ENCODE measurements at places on chromosomes 3 and 15. TPM values are rescaled to one million over a fixed set of nuclear protein-coding genes. Genes with fewer than 3 reads are reported as not detected.

DNA sequence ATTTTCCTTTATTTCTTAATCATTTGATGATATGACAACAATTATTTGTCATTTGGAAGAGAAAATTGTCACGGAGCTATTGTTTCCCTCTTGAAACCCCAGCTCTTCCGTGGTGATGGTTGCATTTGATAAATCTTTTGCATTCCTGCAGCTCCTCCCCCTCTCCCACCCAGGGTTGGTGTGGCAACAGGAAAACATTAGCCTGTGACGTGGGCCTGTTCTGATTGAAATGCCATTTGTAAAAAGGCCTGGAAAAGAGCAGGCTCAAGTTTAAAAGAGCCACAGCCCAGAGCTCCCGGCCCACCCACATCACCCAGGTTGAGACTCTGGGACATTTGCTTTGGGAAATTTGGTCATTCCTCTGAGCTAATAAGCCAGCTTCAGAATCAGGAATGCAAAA is 282.5 kb downstream of the RPLP1 start:
- DNase-seq: no peak

- no peak for DNase-seq
These were observed 4.8 kb downstream of the SCG5 start for GRCh38 chr15:32646291-32646690.

DNA sequence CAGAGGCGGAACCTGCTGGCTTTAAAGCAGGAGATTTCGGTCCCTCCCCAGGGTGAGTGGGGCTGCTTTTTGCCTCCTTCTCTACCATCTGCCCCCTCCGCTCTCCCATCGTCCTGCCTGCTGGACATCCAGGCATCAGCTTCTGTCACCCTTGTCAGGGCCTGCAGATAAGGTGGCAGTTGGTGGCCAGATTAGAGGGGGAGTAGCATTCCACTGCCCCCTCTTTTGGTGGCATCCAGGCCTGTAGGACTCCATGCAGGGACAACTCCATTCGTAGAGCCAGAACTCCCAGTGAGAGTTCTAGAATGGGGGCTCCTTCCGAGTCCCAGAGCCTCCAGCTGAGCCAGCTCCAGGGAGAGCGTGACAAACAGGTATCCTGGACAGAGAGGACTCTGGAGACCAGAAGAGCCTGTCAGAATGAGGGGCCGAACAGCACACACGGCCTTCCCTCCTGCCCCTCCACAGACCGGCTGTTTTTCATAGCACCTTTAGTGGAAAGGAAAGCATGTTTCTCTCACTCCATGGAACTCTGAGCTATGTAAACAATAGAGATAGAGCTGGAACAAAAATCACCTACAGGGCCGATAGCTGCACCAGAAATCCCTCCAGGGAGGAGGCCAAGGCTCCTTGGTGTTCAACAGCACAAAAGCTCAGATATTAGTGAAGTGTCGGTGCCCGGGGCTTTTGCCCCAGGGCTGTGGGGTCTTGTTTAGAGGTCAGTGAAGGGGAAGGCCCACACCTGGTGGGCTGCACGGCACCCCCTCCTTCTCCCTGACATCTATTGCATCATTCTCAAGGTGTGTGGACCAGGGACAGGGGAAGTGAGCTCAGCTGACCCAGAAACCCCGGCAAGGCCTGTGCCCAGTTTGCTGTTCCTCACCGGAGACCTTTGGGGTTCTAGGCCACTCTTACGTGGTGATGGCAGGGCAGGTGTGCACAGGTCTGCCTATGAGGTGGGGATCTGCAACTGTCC is 34.2 kb downstream of the MAGEF1 start:
- DNase-seq: no peak

DNA sequence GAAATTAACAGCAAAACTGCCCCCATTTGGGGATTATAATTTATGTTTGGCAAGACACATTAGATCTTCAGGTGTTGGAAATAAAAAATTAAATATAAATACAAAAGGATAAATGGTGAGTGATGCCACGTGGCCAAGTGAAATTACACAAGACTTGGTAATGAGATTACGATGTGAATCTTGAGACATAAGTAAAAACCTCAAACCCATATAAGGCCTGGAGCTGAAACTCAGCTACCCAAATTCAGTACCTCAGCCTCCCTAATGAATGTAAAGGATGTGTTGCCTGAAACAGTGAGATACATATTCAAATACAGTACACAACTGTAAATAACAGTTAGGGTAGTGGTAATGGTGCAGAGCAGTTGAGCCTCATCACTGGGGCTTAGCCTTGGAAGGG is 1146.6 kb downstream of the OTOL1 start:
- DNase-seq: no peak

- DNase-seq: no peak
These were observed 62.5 kb downstream of the TBL1XR1 start for GRCh38 chr3:177134816-177135210.

Gene RLBP1
- not detected for total RNA-seq

Measured in PC-9 (cell line).